ENCODE measurements at places on chromosomes 11 and 22.

GRCh38 chr11:27464909-27465308, 7.7 kb downstream of the LGR4 start:
- no peaks in the 10 kb centered on the region for H3K36me3 ChIP-seq
- H3K4me3 ChIP-seq: no peak overlapping the region
- H3K27me3 ChIP-seq: no peaks in the 10 kb centered on the region
- no peak overlapping the region for H3K27ac ChIP-seq
- H3K4me1 ChIP-seq: peaks cover 35% of the 10 kb centered on the region
- DNase-seq: no peak

DNA sequence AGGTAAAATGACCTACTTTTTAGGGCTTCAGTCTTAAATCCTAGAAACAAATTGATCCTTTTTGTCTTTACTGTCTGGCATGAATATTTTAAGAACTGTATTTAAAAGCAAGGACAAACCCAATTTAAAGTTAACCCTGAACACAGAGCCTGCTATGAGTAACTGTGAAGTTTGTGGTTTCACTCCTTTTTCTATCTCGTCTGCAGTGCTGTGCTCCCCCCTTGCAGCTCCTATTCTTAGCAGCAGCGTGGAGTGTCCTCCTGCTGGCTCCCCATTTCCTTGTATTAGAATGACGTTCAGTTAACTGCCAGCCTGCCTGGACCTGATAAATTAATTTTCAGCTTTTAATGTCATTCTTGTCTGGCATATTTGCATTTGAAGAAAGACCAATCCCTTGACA, 40.0 kb upstream of the LRRC4C start:
- DNase-seq: no peak
- no peak overlapping the region for H3K27ac ChIP-seq
- no peaks in the 10 kb centered on the region for H3K27me3 ChIP-seq
- H3K4me3 ChIP-seq: no peak overlapping the region
- no peaks in the 10 kb centered on the region for H3K4me1 ChIP-seq

GRCh38 chr22:39653787-39654077, 83.2 kb downstream of the CACNA1I start:
- no peak overlapping the region for H3K27ac ChIP-seq
- DNase-seq: no peak
- H3K4me3 ChIP-seq: no peak overlapping the region
- no peaks in the 10 kb centered on the region for H3K4me1 ChIP-seq

GRCh38 chr11:60995798-60996197, 24.3 kb downstream of the CD6 start:
- no peaks in the 10 kb centered on the region for H3K4me1 ChIP-seq
- H3K4me3 ChIP-seq: no peak overlapping the region
- no peak overlapping the region for H3K27ac ChIP-seq
- no peaks in the 10 kb centered on the region for H3K36me3 ChIP-seq
- DNase-seq: no peak

- H3K27me3 ChIP-seq: no peaks in the 10 kb centered on the region
- H3K4me1 ChIP-seq: peaks cover 25% of the 10 kb centered on the region
- H3K27ac ChIP-seq: no peak overlapping the region
- H3K4me3 ChIP-seq: no peak overlapping the region
- H3K36me3 ChIP-seq: peaks cover 10% of the 10 kb centered on the region
- DNase-seq: no peak
These were observed 26.1 kb downstream of the SNX19 start for GRCh38 chr11:130890039-130890745.

DNA sequence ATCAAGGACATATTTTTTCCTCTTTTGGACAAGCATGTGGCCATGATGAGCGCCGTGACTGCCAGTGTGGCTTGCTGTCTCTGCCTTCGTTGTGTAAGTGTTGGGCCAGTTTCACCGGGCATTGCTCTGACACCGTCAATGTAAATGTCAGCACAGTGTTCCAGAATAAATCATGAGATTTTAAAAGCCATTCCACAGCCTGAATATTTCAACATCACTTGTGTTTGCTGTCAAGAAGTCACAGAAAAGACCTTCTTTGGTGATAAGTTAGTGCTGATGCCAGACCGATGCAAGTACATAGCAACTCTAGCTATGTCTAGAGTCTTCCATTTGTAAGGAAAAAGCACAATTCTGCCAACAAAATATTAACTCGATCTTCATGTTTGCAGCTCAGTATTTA, 467.8 kb downstream of the TBC1D22A start:
- H3K4me1 ChIP-seq: no peaks in the 10 kb centered on the region
- no peaks in the 10 kb centered on the region for H3K36me3 ChIP-seq
- H3K4me3 ChIP-seq: no peak overlapping the region
- DNase-seq: no peak
- H3K27ac ChIP-seq: no peak overlapping the region

DNA sequence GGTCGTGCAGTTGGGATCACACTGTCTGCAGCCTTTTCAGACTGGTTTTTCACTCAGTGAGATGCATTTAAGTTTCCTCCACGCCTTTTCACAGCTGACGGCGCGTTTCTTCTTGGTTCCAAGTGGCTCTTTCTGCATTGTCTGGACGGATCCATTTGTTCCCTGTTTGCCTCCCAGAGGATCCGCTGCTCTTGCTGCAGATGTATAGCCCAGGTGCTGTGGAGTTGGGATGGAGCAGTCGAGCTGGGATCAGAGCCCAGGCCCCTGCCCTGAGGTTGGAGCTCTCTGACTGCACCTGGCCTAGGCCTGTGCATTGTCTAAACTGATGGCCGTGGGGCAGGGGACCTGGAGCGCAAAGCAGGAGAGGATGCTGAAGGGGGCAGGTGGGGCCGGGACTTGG, 51.6 kb downstream of the PARVB start:
- no peak for DNase-seq
- H3K4me3 ChIP-seq: no peak overlapping the region
- H3K36me3 ChIP-seq: no peaks in the 10 kb centered on the region
- no peak overlapping the region for H3K27ac ChIP-seq
- peaks cover 20% of the 10 kb centered on the region for H3K4me1 ChIP-seq
- H3K27me3 ChIP-seq: no peaks in the 10 kb centered on the region

- peaks cover 22% of the 10 kb centered on the region for H3K4me1 ChIP-seq
- DNase-seq: peak; percentile 79
- H3K4me3 ChIP-seq: peak within 1 kb of the TSS; percentile 67
- H3K27ac ChIP-seq: peak within 1 kb of the TSS; percentile 80
- no peaks in the 10 kb centered on the region for H3K36me3 ChIP-seq
These were observed at the start of gene MICAL3 for GRCh38 chr22:18024276-18024939. Gene MICAL3 (minus strand): TSS chr22:18024561. CDS start chr22:17906812, 117,749 bp downstream.

- peak overlapping the region; percentile 96 for H3K27ac ChIP-seq
- H3K4me1 ChIP-seq: peaks cover 17% of the 10 kb centered on the region
- DNase-seq: peak; percentile 46
- peak overlapping the region; percentile 77 for H3K4me3 ChIP-seq
These were observed 728 bp downstream of the TBC1D22A start for GRCh38 chr22:46763051-46763705.

DNA sequence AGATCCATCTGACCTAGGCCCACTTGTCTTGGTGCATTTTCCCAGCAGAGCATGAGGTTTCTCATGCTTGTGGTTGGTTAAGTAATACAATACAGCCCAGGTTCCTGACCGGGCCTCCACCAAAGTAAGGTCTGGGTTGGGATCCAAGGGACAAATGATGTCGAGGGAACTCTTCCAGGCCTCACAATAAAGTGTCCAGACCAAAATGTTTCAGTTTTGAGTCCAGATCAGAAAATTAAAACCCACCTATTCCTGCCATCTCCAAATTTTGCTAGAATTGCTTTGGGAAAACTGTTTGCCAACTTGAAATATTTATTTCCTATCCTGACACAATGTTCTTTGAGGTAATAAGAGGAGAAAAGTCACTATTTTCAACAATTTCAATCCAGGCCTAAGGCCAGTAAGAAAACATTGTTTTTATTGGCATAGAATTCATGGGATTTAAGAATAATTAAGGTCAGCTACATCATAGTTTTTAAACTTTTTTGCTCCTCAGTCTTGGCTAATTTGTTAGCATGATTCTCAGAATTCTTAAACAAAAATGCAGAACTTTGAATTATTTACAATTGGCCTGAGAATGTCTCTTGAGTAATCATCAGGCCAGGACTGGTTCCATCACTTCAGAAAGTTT, 51.4 kb downstream of the ME3 start:
- H3K4me3 ChIP-seq: no peak overlapping the region
- no peak for DNase-seq
- peaks cover 26% of the 10 kb centered on the region for H3K4me1 ChIP-seq
- H3K27me3 ChIP-seq: no peaks in the 10 kb centered on the region
